Stimulated activated CD4-positive, alpha-beta T cell treated with anti-CD3 and anti-CD28 coated beads, Interleukin-4, amount 100 ng/mL, for 1 hour (primary cell): ENCODE measurements at places on chromosomes 12 and 14.

DNA sequence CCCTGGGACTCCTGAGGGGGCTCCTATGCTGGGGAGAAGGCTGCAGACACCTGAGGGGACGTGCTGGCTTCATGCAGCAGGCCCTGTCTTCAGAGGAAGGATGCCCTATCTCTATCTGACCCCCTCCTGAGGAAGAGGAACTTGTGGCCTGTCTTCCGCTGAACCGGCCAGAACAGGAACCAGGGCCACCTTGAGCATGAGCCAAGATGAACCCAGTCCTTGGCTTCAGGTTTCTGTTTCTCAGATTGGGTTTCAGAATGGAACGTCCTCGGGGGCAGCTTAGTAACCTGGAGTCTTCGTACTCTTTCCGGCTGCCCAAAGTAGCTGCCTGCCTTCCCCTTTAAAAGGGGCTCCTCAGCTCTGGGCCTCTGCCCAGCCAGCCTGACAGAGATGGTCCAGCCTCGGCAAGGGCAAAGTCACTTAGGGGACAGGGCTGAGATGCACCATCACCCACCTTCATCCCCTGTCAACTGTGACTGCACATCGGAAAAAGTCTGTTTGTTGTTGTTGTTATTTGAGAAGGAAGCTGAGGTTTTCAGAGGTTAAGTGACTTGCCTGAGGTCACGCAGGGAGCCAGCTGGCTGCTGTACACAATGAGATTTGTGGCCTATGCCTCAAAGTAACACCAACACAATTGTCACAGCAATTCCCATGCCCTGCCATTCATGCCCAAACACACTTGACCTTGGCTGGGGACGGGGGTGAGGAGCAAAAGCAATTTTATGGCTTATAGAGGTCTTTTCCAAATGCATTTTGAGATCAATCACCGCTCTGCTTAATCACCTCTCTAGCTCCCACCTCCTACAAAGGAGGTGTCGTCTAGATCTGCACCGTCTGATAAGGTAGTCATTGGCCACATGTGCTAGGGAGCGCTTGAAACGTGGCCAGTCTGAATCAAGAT lies 13.4 kb downstream of the ASB2 start:
- peak; percentile 36 for DNase-seq

GRCh38 chr12:31876568-31877424 lies 82.4 kb upstream of the RESF1 start:
- no peak for DNase-seq

GRCh38 chr14:65170768-65171507 lies 68.6 kb upstream of the MAX start:
- DNase-seq: peak; percentile 42

- no peak for DNase-seq
Measured at GRCh38 chr14:96631030-96631429, 128.8 kb downstream of the PAPOLA start.

- DNase-seq: peak; percentile 34
Measured at GRCh38 chr14:24334431-24335291, at the start of gene ADCY4. Gene ADCY4 (minus strand): TSS chr14:24335071. CDS start chr14:24334652, 419 bp downstream.

GRCh38 chr14:102848830-102849525 lies 71.7 kb downstream of the TRAF3 start:
- no peak for DNase-seq

DNA sequence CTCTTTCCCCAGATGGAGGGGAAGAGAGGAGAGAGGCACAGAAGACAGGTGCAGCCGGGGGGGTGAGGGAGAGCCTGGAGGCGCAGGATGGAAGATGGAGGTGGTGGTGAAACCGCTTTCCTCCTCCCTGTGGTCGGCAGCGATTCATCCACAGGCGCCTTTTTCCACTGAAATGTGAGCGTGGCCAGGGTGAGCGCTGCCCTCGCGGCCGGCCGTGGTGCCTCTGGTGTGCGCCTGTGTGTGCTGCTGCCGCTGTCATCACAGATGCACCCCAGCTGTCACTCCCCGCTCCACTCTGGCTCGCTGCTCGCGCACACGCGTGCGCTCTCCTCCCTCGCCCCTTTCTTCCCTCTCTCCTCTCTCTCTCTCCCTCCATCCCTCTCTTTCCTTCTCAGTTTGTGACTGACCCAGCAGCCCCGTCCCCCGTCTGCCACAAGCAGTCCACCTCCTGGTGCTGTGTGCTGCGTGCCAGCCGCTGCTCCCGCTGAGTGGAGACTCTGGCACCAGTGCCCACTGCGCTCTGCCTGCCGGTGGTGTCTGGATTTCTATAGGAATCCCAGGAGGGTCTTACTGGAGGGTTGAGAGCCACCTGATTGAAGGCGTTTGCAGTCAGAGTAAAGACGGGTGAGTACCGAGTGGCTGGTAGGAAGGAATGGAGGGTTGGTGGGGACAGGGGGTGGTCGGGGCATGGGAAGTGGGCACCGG lies at the start of gene LRTM2:
LRTM2 (plus strand) TSS at position 375 of the 705 bp plus-strand sequence. CDS start 7,584 bp downstream, outside the sequence.
- no peak for DNase-seq
